ENCODE measurements at places on chromosomes 2 and 18.
A peak's percentile ranks its signal among the peaks of the same experiment; 100 is the strongest.

DNA sequence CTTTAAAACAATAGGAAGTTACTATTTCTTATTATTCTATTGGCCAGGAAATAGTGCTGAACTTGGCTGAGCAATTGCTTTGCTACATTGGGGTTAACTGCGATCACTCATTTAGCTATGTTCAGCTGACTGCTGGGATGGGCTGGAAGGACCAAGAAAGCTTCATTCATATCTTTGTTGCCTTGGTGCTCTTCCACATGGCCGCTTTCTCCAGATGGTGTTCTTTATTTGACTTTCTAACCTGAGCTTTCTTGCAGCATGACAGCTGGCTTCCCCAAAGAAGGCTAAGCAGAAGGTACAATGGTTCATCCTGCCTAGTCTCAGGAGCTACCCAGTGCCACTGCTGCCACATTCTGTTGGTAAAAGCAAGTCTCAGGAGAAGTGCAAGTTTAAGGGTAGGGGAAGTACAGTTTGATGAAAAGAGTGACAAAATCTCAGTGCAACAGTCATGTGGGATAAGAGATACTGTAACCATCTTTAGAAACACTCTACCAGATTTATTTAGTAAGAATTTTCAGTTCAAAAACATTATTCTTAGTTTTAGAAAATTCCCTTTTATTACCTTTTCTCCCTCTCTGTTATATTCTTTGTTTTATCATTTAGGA lies 180.6 kb upstream of the RBMS1 start:
- peaks cover 24% of the 10 kb centered on the region for H3K4me1 ChIP-seq
- DNase-seq = peak; percentile 20
- no peaks in the 10 kb centered on the region for H3K36me3 ChIP-seq
- no peaks in the 10 kb centered on the region for H3K27me3 ChIP-seq

DNA sequence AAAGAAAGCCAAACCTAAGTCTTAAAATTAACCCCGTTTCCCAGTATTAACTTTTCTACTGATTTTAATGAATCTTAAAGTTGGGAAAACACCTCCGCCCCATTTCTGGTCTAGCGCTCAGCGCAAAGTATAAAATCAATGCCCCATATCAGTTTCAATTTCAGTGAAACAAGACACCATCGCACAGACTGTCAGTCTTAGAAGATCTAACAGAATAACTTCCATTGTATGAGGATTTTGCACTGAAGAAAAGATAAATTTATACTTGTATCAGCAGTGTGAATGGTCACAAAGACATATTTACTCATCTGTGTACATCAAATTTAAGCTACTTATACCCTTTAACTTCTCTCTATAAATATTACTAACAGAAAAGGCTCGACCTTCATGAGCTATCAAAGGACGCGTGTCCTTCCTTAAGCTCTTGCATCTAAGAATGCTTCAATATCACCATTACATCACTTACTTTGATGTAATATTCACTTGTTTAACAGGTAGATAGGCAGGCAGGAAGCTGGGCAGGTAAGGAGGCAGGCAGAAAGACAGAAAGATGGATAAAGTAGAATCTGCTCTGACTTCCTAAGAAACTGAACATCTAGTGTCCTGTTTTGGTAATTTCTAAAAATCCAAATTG lies 183.0 kb downstream of the TCF4 start:
- no peaks in the 10 kb centered on the region for H3K27me3 ChIP-seq
- no peaks in the 10 kb centered on the region for H3K4me1 ChIP-seq
- no peaks in the 10 kb centered on the region for H3K36me3 ChIP-seq
- H3K4me3 ChIP-seq = no peak overlapping the region
- H3K27ac ChIP-seq = no peak overlapping the region
- no peak for DNase-seq

- peaks cover 12% of the 10 kb centered on the region for H3K4me1 ChIP-seq
- H3K27me3 ChIP-seq = no peaks in the 10 kb centered on the region
- H3K27ac ChIP-seq = no peak overlapping the region
- no peak overlapping the region for H3K4me3 ChIP-seq
- no peaks in the 10 kb centered on the region for H3K36me3 ChIP-seq
Observed at GRCh38 chr18:10530002-10530401, 4.2 kb downstream of the NAPG start.

GRCh38 chr2:149080099-149080498 lies 41.6 kb downstream of the LYPD6B start:
- H3K27me3 ChIP-seq = no peaks in the 10 kb centered on the region
- H3K27ac ChIP-seq = no peak overlapping the region
- no peaks in the 10 kb centered on the region for H3K36me3 ChIP-seq

DNA sequence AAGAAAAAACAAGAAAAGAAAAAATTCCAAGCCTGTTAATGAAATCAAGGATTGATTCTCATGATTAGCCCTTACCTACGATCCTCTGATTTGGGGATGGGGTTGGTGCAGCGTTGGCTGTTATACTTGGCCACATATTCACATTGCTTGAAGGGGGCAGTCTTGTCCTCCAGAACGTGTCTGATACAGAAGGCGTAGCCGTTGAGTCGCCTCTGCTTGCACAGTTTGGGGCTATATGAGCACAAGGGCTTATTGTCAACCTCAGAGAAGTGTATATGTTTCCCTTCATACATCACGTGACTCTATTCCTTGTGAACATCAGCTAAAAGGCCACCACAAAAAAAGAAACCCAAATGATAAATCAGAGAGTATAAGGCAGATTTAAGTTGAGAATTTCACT lies 23.2 kb downstream of the INO80D start:
- H3K4me3 ChIP-seq = no peak overlapping the region
- DNase-seq = no peak
- H3K4me1 ChIP-seq = peaks cover 4% of the 10 kb centered on the region
- no peaks in the 10 kb centered on the region for H3K36me3 ChIP-seq
- H3K27ac ChIP-seq = no peak overlapping the region

DNA sequence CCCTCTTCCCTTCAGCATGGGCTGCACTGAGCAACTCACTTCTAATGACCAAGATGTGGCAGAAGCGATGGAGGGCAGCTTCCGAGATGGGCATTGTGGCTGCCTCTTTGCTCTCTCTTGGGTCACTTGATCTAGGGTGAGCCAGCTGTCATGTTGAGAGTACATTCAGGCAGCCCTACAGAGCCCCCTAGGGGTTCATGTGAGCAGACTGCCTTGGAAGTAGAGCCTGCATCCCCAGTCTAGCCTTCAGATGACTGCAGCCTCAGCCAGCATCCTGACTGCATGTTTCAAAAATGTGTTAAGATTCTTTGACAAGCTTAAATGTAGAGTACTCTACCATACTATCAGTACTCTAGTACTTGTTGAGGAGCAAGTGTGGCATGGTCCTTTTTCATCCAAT lies 143.9 kb downstream of the NCK2 start:
- peaks cover 26% of the 10 kb centered on the region for H3K4me1 ChIP-seq
- H3K27ac ChIP-seq = no peak overlapping the region
- peaks cover 9% of the 10 kb centered on the region for H3K36me3 ChIP-seq
- H3K27me3 ChIP-seq = no peaks in the 10 kb centered on the region
- H3K4me3 ChIP-seq = no peak overlapping the region
- DNase-seq = peak; percentile 40

- DNase-seq = no peak
- no peak overlapping the region for H3K4me3 ChIP-seq
- no peaks in the 10 kb centered on the region for H3K4me1 ChIP-seq
Observed at GRCh38 chr2:23546913-23547312, 161.9 kb downstream of the KLHL29 start.

DNA sequence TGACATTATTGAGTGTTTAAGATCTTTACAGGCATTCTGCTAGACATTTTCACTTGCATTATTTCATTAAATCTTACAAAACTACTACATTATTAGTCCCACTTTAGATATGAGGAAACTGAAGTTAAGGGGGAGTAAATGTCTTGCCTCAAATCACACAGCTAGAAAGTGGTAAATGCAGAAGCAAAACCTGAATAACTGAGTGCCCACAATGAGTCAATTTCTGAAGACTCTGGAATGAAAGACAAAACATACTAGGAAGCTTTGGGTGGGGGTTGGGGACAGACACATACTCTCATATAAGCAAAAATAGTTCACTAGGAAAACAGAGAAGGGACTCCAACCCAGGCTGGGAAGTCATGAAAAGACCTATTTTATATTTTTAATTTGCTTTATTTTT lies 214.4 kb upstream of the LRATD1 start:
- no peaks in the 10 kb centered on the region for H3K36me3 ChIP-seq
- no peaks in the 10 kb centered on the region for H3K27me3 ChIP-seq
- no peak overlapping the region for H3K27ac ChIP-seq
- DNase-seq = no peak

GRCh38 chr18:9082711-9083510 lies 19.6 kb upstream of the NDUFV2 start:
- peaks cover 39% of the 10 kb centered on the region for H3K4me1 ChIP-seq
- no peaks in the 10 kb centered on the region for H3K36me3 ChIP-seq
- peak overlapping the region; percentile 28 for H3K4me3 ChIP-seq
- H3K27me3 ChIP-seq = no peaks in the 10 kb centered on the region
- peak; percentile 99 for DNase-seq
- H3K27ac ChIP-seq = peak overlapping the region; percentile 98

DNA sequence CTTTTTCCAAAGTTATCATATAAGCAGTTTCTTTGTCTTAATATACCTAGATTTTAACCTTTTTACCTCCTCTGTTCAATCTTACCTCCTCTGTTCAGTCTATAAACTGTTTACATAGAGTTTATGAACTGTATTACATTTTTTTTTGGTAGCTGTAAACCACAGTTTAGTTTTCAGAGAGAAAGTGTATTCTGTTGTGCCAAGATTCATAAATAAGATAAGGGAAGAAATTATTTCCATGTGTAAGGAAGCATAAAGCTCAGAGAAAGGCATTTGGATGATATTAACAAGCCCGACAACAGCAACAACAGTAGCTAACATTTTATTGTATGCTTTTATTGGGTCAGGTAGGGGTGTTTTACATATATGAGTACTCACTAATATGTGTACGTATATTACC lies 71.2 kb downstream of the ACVR2A start:
- H3K4me1 ChIP-seq = no peaks in the 10 kb centered on the region
- no peaks in the 10 kb centered on the region for H3K36me3 ChIP-seq
- H3K27me3 ChIP-seq = no peaks in the 10 kb centered on the region

- no peak for DNase-seq
- H3K36me3 ChIP-seq = no peaks in the 10 kb centered on the region
- no peaks in the 10 kb centered on the region for H3K4me1 ChIP-seq
- H3K27ac ChIP-seq = no peak overlapping the region
- H3K4me3 ChIP-seq = no peak overlapping the region
- no peaks in the 10 kb centered on the region for H3K27me3 ChIP-seq
Observed at GRCh38 chr2:212117926-212118325, 420.7 kb downstream of the ERBB4 start.

GRCh38 chr18:23263551-23264235 lies 128.4 kb downstream of the CABLES1 start:
- no peak overlapping the region for H3K4me3 ChIP-seq
- no peak for DNase-seq
- H3K4me1 ChIP-seq = peaks cover 26% of the 10 kb centered on the region
- H3K27me3 ChIP-seq = no peaks in the 10 kb centered on the region

GRCh38 chr2:95279435-95280035 lies 5.3 kb downstream of the PROM2 start:
- H3K36me3 ChIP-seq = no peaks in the 10 kb centered on the region
- no peaks in the 10 kb centered on the region for H3K4me1 ChIP-seq
- H3K4me3 ChIP-seq = no peak overlapping the region
- no peaks in the 10 kb centered on the region for H3K27me3 ChIP-seq

DNA sequence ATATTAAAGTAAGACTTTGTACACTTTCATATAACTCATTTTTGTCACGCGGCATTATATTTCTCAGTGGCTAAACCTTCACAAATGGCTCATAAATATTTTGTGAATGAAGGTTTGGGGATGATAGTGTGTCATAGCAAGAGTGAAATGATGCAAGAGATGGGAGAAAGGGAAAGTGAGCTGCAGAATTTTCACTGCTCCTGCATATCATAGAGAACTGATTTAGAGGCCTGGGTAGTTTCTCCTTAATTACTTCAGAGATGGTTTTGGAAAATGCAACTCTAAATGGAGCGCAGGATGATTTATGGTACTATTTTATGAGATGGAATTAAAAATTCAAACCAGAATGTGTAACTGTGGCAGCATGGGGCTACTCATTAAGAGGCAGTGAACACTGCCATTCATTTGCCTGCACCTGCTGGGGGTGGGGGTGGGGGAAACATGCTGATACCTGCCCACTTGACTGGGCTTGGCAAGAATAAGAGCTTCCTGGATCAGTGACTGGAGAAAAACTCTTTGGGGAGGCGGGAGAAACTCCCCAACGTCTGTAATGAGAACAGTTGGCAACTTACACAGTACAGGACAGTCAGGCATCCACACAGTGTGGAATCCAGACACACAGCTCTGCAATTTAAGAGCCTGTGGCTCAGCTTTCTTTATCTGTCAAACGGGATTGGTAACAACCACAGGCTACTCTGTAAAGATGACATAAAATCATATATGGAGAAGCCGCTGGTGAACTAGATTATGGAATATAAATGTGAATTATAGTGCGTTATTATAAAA lies 941.9 kb downstream of the SLC4A3 start:
- DNase-seq = no peak
- no peak overlapping the region for H3K4me3 ChIP-seq

DNA sequence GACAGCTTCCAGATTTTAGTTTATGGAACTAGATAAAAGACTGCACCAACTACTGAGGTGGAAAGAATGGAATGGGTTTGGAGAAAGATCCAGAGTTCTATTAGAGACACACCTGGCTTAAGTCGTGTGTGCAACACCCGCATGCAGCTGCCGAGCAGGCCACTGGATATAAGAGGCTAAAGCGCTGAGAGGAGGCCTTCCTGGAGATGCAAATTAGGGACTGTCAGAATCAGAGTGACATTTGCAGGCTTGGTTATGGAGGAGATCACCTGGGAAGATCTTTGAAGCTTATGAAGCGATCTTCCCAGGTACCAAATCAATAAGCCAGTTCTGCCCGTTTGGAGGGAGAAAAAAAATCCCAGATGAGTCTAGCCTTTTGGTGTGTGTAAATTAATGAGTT lies 30.4 kb upstream of the KLHL29 start:
- no peaks in the 10 kb centered on the region for H3K36me3 ChIP-seq
- no peaks in the 10 kb centered on the region for H3K4me1 ChIP-seq
- H3K27me3 ChIP-seq = no peaks in the 10 kb centered on the region
- DNase-seq = no peak

GRCh38 chr2:242085941-242086621 lies 216.6 kb downstream of the RTP5 start:
- peaks cover 10% of the 10 kb centered on the region for H3K4me1 ChIP-seq
- no peaks in the 10 kb centered on the region for H3K27me3 ChIP-seq
- H3K27ac ChIP-seq = peak overlapping the region; percentile 60
- H3K4me3 ChIP-seq = peak overlapping the region; percentile 45
- DNase-seq = peak; percentile 64

- no peak overlapping the region for H3K27ac ChIP-seq
- H3K27me3 ChIP-seq = no peaks in the 10 kb centered on the region
- H3K4me3 ChIP-seq = no peak overlapping the region
- DNase-seq = no peak
- no peaks in the 10 kb centered on the region for H3K36me3 ChIP-seq
Observed at GRCh38 chr2:235235977-235236767, 257.7 kb upstream of the AGAP1 start.

GRCh38 chr2:96815326-96816126 lies 542 bp upstream of the CNNM3 start:
- DNase-seq = peak; percentile 55
- peak overlapping the region; percentile 56 for H3K27ac ChIP-seq

Measured in MM.1S (cell line).